CD4-positive, alpha-beta T cell treated with Interleukin-6 at 100 ng/mL for 8 hours (primary cell): ENCODE measurements at places on chromosomes 6 and 20.

DNA sequence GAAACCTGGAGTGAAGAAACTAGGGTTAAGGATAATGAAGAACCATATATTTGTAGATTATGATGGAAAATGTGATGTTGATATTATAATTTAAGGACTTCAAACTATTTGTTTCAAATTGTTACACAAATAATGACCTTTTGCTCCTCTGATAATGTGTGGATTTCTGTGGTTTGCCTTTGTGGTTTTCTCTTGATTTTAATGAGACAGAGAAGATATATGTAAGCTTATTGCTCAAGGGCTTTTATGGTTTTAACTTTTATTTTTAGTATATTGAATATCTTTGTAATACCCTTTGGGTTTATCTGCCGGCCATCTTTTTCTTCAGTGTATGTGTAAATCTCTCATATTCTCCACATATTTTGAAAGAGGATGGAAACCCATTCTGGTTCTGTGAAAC lies 362.3 kb downstream of the RIMS1 start:
- no peak for DNase-seq

DNA sequence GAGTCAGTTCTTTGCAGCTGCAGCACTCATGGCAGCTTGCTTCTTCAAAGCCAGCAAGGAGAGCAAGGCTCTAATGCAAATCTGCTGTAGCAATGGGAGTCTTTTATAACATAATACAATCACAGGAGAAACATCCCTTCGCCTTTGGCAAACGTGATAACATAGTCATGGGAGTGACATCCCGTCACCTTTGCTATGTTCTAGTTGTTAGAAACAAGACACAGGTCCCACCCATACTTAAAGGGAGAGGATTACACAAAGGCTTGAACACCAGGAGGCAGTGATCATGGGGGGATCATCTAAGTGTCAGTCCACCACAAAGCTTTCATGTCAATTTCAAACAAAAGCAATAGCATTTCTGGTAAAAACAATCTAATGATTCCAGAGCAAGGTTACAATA lies 40.1 kb upstream of the PHACTR2 start:
- DNase-seq: no peak

GRCh38 chr6:43768983-43769525 lies 957 bp upstream of the VEGFA start:
- no peak for DNase-seq

GRCh38 chr6:71496018-71496721 lies 207.6 kb downstream of the OGFRL1 start:
- no peak for DNase-seq

DNA sequence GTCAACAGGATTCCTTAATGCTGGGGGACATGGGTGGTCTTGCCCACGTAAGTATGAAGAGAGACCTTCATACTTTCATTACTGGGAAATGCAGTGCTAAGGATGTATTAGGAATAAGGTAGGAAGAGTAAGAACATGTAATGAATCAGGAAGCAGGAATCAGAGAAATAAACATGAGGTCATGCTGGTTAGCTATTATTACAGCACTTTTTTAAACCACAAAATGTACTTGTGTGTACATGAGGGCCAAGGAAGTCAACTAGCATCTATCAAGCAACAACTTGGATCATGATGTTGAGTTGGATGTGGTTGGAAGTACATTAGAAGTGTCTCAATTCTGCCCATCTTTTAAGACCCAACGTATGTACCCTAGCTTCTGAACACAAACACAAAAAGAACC lies 63.5 kb upstream of the E2F3 start:
- no peak for DNase-seq

DNA sequence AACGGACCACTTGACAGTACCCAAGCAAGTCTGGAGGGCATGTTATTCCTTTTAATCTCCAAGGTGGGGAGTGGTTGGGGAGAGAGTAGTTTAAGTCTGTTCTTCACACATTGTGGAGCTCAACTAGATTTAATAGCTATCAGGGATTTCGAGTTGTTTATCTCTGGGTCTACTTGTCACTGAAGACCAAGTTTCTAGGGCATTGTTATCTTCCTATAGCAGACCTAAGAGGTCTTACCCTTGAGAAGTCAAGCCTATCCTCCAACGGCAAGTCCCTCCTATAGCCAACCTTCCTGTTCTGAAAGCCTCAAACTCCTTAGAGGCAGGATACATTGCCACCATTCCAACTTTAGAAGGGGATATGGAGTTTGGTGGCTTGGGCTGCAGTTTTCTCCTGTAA lies 164.5 kb upstream of the MOCS1 start:
- DNase-seq: no peak

DNA sequence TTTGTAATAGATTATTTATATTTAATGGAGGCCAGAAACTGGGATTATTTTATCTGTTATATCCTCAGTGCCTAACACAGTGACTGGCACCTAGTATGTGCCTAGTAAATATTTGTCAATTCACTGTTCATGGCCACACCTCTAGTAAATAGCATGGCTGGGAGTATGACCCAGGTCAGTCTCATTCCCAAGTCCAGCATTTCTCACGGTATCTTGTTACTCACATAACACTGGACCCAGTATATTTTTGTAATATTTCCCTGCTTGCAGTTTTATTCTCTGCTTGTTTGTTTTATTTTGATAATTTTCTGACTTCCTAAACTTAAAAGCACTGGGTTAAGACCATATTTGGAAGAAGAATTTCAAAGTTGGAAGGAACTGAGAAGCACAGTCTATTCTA lies 47.7 kb downstream of the CTNNBL1 start:
- no peak for DNase-seq

DNA sequence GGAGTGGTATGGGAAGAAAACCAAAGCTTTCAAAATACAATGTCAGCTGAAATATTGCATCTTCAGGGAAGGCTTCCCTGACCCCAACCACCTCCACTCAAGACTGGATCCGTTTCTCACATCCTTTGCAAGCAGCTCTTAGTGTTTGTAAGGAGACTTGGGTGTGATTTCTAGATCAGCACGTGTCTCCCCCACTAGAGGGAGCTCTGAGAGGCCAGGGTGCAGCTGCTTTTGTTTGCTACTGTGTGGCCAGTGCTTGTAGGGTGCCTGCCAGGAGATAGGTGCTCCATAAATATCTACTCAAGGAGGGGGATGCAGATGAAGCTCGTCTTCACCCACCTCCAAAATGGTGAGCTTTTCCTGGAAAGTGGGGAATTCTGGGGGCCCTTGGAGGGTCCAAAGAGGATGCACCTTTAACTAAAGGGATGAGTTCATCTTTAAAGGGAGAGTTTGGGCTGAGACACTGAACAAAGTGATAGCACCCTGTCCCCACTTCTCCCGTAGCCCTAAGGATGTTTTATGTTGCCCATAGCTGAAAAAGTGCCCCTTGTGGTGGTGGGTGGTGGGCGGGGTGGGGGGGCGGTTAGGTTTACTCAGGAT lies 52.6 kb upstream of the MAFB start:
- DNase-seq: peak; percentile 17

- DNase-seq: no peak
These were observed 18.5 kb upstream of the SCUBE3 start for GRCh38 chr6:35195120-35195780.

GRCh38 chr20:33016581-33017109 lies 9.1 kb downstream of the BPIFB2 start:
- no peak for DNase-seq

- peak; percentile 82 for DNase-seq
These were observed 58.5 kb downstream of the PREX1 start for GRCh38 chr20:48769069-48769983.

DNA sequence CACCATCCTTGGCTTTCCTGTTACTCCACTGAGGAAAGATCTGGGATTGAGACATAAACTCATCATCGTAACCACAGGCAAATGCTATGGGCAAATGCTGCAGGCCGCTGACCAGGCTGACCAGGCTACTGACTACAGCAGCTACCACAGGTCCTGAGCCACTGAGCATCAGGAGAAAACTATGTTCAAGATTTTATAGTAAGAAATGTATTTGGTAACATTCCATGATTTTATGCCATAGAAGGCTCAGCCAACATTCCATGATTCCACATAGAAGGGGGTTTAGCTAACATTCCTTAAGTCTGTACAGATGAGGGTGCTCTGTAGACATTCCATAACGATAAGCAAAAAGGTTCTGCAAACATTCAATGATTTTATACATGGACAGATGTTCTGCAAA lies 16.1 kb upstream of the B4GALT5 start:
- DNase-seq: no peak

DNA sequence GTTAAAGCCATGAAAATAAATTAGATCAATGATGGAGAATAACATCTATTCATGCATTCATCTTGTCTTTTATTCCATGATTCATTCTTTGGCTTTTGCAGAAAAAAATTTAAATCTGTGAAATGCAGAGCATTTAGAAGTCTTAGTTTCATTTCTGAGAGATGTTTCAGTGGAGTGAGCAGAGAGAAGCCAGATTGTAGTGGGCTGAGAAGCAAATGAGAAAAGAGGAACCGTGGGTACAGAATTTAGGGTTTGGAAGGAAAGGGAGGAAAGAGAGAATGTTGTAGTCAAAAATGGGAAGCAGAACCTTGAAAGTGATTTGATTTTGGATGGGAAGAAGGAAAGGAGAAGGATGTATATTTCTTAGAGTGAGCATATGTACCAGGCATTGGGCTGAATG lies 260.3 kb upstream of the MAN1A1 start:
- DNase-seq: no peak

DNA sequence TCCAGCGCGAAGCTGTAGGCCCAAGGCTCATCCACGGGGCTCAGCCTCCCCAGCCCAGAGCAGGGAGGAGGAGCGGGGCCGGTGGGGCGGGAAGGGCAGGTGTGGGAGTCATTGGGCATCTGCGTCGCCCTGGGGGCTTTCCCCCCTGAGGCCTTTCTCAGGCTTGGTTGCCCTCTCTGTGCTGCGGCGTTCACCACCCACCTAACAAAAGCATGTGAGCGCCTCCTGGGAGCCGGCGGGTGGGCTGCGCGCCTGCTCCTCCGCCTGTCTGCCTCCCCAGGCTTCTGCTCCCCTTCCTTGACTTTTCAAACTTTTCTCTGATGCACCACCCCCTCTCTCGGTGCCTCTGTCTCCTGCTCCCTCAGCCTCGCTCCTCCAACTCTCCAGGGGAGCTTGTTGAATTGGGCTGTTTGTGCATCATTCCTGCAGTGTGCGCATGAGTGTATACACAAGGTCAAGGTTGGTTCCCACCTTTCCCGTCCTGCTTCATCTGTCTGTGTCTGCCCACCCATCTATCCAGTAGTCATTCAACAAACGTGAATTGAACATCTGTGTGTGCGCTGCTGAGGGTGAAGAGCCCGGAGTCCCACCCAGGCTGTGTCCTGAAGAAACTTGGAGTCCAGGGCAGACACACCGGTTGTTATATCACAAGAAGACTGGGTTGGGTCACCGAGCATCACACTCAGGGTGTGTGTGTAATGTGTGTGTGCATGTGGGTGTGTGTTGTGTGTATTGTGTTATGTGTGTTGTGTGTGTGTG lies 82.4 kb upstream of the NNAT start:
- DNase-seq: no peak

GRCh38 chr6:137601471-137601870 lies 107.3 kb upstream of the OLIG3 start:
- DNase-seq: no peak

DNA sequence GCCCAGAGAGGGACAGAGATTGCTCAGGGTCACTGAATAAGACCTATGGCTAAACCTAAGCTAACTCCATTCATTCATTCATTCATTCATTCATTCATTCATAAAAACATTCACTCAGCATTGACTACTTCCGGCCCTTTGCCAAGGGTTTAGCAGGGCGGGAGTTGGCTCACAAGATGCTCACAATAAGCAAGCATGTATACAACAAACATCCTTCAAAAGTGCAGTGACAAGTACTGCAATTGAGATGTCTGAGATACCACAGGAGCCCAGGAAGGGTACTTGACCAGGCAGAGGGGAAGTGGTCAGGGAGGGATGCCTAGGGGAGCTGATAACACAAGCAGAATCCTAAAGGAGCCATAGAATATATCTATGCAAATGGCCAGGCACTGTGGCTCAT lies 18.2 kb upstream of the KIAA1755 start:
- no peak for DNase-seq

DNA sequence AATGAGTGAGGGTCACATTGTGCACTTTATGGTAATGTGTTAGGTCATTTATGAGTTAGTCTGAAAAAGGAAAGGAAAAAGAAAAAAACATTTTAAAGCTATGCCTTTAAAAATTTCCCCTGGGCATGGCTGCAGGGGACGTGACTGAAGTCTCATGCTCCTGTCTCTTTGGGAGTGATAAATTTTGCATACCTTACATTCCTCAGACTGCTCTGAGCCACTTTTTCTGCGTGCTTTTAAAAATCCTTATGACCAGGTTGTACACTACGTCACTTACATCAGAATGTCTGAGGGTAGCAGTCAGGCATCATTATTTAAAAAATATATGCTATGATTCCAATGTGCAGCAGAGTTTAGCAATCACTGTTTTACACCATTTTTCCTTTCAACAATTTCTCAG lies 121.2 kb downstream of the RFPL4B start:
- DNase-seq: no peak

DNA sequence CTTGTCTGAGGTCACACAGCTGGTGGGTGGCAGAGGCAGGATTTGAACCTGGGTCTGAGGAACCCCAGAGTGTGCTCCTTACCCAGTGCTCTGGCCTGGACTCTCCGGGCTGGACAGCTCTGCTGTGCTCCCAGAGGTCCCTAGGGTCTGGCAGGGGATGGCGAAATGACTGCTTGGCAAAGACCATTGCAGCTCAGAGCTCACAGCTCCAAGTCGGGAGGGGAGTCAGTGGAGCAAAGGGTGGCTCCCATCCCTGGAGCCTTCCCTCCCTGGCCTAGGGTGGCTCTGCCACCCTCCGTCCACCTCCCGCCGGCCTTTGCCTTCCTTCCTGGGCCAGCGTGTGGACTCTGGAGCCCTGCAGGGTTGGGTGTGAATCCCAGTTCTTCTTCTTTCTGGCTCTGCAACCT lies 17.5 kb downstream of the CEBPB start:
- DNase-seq: no peak

- DNase-seq: no peak
These were observed 174.9 kb upstream of the GGTLC1 start for GRCh38 chr20:24163506-24163905.

- peak; percentile 47 for DNase-seq
These were observed 37.5 kb downstream of the SNX9 start for GRCh38 chr6:157860505-157860991.

- no peak for DNase-seq
These were observed 591.9 kb downstream of the CD109 start for GRCh38 chr6:74287932-74288331.

DNA sequence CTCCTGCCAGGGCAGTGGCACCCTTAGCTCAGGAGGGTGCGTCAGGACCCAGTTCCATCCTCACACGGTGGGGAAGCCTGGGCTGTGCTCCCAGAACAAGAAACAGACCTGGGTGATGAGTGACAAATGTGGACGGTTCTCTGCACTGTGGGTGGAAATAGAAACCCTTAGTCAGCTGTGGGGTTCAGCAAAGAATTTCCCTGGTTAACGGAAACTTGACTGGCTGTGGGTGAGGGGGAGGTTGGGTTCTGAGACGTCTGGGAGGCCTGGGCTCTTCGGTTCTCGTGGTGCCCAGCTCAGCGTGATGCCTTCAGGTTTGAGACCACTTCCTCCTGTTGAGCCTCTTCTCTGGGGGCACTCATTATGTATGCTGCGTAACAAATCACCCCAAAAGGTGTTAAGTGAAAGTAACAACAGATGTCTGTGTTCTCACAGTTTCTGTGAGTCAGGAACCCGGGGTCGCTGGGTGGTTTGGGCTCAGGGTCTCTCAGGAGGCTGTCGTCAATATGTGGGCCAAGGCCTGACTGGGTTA lies 53.1 kb upstream of the FAM83D start:
- DNase-seq: peak; percentile 71

- DNase-seq: peak; percentile 17
These were observed 18.1 kb downstream of the TUBB2B start for GRCh38 chr6:3209114-3210023.

GRCh38 chr20:37917461-37917860 lies 14.5 kb downstream of the VSTM2L start:
- no peak for DNase-seq
